Ovary (tissue), 10 donors: ENCODE measurements at places on chromosomes 12 and 14. TPM values are rescaled to one million over a fixed set of nuclear protein-coding genes. Genes with fewer than 3 reads are reported as not detected.

DNA sequence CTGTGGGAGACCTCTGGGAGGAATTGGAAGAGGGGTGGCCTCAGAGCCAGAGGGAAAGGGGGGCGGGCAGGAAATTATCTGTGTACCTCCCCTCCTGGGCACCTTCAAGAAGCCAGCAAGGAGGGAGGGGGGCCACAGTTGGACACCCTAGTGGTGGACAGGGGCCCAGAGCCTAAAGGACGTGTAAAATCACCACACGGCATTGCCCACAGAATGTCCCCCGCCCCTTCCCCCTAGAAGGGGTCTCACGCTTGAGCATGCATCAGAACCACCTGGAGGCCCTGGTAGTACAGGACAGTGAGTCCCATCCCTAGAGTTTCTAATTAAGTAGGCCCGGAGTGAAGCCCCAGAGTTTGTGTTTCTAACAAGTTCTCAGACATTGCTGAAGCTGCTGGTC is 8.2 kb downstream of the ENDOU start:
- DNase-seq = no peak

- no peak for DNase-seq
These were observed 94.8 kb downstream of the POLR3B start for GRCh38 chr12:106452309-106452708.

DNA sequence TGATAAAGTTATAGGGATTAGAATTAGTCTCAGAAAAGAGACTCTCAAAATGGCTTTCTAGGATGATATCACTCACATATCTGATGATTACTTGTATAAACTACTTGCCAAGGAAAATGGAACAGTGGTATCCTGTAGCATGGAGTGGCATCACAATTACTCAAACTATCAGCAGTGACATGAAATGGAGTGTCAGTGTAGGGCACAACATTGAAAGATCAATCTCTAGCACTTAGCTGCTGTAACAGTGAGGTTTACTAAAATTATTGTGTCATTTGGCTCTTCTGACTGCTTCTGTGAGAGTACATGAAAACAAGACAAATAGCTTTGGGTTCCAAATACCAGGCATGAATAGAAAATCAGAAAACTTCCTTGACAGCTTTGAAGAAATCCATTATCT is 6.7 kb upstream of the MAP4K5 start:
- no peak for DNase-seq

- DNase-seq = no peak
These were observed 257.6 kb downstream of the EGLN3 start for GRCh38 chr14:33693237-33693636.

The FGF6 gene
- total RNA-seq = not detected

DNA sequence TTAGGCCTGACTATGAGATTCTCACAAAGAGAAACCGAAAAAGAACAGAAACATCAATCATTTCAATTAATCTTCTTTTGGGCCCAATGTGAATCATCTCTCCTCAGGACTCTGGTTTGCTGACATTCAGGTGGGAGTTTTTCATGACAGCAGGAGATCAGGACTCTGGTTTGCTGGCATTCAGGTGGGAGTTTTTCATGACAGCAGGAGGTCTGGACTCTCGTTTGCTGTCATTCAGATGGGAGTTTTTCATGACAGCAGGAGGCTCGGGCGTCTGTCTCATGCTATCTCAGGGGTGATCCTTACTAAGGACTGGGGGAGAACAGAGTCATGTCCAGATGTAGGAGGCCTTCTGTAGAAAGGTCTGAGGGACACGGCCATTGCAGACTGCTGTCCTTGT is 40.1 kb upstream of the PARP11 start:
- no peak for DNase-seq

The CYP27B1 gene
- 0.63 TPM for total RNA-seq

The HNF1A gene
- total RNA-seq = not detected

- no peak for DNase-seq
These were observed 4.7 kb upstream of the TUBA1C start for GRCh38 chr12:49260166-49260565.

The IL31 gene
- total RNA-seq = not detected
